ENCODE measurements at places on chromosomes 13 and 19. TPM values are rescaled to one million over a fixed set of nuclear protein-coding genes. Genes with fewer than 3 reads are reported as not detected.

TTC9B gene
- 0.59 TPM for total RNA-seq

RASA3 gene
- total RNA-seq: 10.0 TPM

CGB3 gene
- not detected for total RNA-seq

LILRB2 gene
- total RNA-seq: not detected

KIR2DL4 gene
- total RNA-seq: not detected

FAM216B gene
- total RNA-seq: not detected

MEIS3 gene
- total RNA-seq: 1.9 TPM

LGI4 gene
- total RNA-seq: 1.3 TPM

LYPD3 gene
- total RNA-seq: 70.8 TPM

DKKL1 gene
- 0.85 TPM for total RNA-seq

TEAD2 gene
- 55.5 TPM for total RNA-seq

SSC5D gene
- 3.9 TPM for total RNA-seq

CLEC11A gene
- not detected for total RNA-seq

KCTD12 gene
- total RNA-seq: 0.15 TPM

CYP4F2 gene
- total RNA-seq: 1.1 TPM

ENOX1 gene
- total RNA-seq: 0.35 TPM

OLFM2 gene
- 6.2 TPM for total RNA-seq

VSIG10L gene
- total RNA-seq: 2.3 TPM

PRRG2 gene
- total RNA-seq: 16.2 TPM

LILRB4 gene
- not detected for total RNA-seq

TEX29 gene
- total RNA-seq: not detected

CALR3 gene
- not detected for total RNA-seq

DOCK6 gene
- 68.9 TPM for total RNA-seq

Measured in PC-9 (cell line).